ENCODE measurements at places on chromosomes 6 and 20.
A peak's percentile ranks its signal among the peaks of the same experiment; 100 is the strongest.

DNA sequence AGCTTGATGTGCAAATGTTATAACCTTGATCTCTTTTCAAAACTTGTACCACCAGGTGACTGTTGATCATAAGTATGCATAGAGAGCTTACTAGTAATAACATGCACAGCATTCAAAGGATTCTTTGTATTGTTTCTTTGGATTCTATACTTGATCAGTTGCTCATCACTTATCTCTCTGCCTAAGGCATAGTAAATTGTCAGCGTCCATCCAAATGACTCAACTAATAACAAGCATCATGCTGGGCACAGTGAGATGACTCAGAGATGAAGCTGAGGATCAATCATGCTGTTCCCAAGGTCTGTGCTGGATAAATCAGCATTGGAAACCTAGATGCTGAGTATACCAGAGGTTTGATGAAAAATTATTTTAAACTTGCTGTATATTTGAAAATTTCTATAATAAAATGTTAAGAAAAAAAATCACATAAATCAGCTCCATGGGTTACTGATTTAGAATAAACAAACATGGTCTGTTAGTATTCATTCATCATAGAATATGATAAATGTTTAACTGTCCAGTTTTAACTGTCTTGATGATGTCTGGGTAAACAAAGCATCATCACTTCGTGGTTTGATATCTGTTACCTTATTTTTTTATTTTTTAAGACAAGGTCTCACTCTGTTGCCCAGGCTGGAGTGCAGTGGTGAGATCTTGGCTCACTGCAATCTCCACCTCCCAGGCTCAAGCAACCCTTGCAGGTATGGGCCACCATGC, 45.6 kb upstream of the SGK1 start:
- peak; percentile 31 for DNase-seq

DNA sequence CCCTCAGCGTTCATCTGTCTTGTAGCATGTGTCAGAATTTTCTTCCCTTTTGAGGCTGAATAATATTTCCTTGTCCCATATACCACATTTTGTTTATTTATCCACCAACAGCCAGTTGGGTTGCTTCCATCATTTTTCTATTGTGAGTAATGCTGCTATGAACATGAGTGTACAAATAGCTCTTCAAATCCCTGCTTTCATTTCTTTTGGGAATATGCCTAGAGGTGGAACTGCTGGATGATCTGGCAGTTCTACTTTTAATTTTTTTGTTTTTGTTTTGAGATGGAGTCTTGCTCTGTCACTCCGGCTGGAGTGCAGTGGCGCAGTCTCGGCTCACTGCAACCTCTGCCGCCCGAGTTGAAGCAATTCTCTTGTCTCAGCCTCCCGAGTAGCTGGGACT, 64.7 kb downstream of the SASH1 start:
- DNase-seq: no peak

GRCh38 chr6:137921823-137922222, 54.8 kb downstream of the TNFAIP3 start:
- DNase-seq: no peak

GRCh38 chr6:148868314-148868713, 121.5 kb downstream of the UST start:
- no peak for DNase-seq

DNA sequence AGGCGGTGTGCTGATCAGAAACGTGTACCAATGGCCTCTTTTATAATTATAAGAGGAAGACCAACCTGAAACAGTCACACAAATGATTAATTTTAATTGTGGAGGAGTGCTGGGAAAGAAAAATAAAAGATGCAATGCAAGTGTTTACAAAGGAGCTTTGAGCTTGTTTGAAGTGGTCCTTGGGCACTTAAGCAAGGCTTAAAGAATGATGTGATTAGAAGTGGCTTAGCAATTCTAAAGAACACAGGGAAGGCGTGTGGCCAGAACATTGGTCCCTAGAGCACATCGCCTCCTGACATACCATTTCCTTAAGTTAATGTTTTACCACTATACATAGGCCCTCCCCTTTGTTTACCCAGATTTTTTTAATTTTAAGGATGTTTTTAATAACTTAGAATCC, 26.1 kb downstream of the PTPN1 start:
- no peak for DNase-seq

GRCh38 chr6:157203312-157203744, 120.0 kb downstream of the TMEM242 start:
- DNase-seq: no peak

Data from NCI-H460 (cell line).